Calu3 (cell line): ENCODE measurements at places on chromosomes 11 and 22.

- DNase-seq = no peak
- no peaks in the 10 kb centered on the region for H3K4me1 ChIP-seq
- no peak overlapping the region for H3K4me3 ChIP-seq
- no peak overlapping the region for H3K27ac ChIP-seq
- H3K27me3 ChIP-seq = peaks cover 66% of the 10 kb centered on the region
Observed at GRCh38 chr22:19565382-19566278, 41.4 kb upstream of the CLDN5 start.

DNA sequence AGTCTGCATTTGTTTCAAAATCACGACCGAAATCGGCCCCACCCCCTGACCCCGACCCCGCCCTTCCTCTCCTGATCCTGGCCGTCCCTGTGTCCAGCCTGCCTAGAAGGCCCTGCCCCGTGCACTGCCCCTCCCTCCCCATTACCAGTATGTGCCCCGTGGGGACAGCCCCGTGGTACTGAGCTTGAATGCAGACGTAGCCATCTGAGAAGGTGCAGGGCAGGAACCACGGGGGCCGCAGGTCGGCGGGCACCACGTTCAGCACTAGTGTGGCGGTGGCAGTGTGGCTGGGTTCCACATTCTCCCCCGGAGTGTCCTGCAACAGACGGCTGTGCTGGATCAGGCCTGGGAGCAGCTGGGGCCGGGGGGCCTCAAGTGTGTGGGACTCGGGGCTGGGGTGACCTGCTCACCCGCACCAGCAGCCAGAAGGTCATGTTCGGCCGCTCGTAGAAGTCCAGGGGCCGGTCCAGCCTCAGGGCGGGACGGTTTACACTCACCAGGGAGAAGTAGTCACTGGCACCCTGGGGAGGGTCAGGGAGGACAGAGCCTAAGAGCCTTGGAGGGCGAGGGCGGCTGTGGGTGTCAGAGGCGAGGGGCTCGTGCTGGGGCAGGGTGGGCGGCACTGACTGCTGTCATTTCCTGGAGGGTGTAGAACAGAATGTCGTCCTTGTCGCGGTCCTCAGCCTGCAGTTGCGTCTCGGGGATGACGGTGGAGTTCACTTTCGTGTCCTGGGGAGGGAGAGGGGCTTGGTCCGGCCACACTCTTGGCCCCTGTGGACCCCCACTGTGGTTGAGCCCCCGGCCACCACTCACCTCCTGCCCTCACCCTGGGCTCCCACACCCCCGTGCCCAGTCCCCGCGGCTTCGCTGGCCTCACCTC is 3.6 kb downstream of the CDHR5 start:
- H3K4me3 ChIP-seq = no peak overlapping the region
- H3K4me1 ChIP-seq = peaks cover 10% of the 10 kb centered on the region
- no peak for DNase-seq
- H3K27me3 ChIP-seq = no peaks in the 10 kb centered on the region
- no peak overlapping the region for H3K27ac ChIP-seq

DNA sequence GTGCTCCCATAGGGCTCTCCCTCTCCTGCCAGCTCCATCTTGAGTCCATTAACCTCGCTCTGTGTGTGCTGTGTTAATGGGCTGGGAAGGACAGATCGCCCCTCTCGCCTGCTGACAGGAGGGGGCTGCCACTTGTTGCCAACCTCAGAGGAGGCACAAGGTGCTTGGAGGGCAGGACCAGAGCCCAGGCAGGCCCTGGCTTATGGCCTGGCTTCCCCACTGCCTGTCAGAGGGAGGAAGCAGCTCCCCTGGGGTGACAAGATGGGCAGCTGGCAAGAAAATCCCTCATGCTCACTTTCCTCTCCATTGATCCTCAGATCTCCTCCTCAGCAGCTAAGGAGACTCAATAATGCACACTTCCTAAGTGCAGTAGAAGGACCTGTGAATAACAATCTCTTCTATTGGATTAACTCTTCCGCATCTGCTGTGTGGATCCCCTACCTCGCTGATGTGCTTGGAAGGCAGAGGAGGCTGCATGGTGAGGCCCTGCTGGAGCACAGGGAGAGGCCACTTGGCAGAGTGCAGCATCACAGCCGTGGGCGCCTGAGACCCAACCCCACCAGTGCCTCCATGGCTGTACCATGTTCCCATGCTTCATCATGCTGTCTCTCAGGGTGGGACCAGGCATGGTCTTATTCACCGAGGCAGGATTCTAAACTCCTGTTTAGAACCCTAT is 70.3 kb downstream of the TRIM29 start:
- H3K27me3 ChIP-seq = peaks cover 61% of the 10 kb centered on the region
- H3K4me1 ChIP-seq = no peaks in the 10 kb centered on the region
- H3K27ac ChIP-seq = no peak overlapping the region
- H3K4me3 ChIP-seq = no peak overlapping the region
- no peaks in the 10 kb centered on the region for H3K36me3 ChIP-seq

DNA sequence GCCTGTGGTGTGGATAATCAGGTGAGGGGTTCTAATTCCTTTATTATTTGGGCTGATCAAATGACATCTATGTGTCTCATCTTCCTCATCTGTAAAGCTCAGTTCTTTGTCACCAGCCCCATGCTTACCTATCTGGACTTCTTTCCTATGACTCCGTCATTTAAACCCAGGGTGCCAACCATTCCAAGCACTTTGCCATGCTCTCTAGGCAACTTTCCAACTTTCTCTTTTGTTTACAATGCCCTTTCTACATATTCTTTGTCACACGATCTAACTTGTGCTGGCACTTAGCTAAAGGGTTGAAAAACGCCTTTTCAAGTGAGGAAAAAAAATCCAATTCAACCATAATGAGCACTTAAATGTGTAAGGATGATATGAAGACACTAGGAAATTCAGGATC is 27.9 kb downstream of the EXPH5 start:
- no peak overlapping the region for H3K4me3 ChIP-seq
- H3K27ac ChIP-seq = no peak overlapping the region
- no peaks in the 10 kb centered on the region for H3K27me3 ChIP-seq
- no peaks in the 10 kb centered on the region for H3K4me1 ChIP-seq

GRCh38 chr22:50687829-50688228 is 15.2 kb downstream of the SHANK3 start:
- DNase-seq = no peak
- H3K27ac ChIP-seq = no peak overlapping the region
- no peak overlapping the region for H3K4me3 ChIP-seq
- no peaks in the 10 kb centered on the region for H3K36me3 ChIP-seq
- H3K4me1 ChIP-seq = no peaks in the 10 kb centered on the region

- H3K4me3 ChIP-seq = no peak overlapping the region
- no peak overlapping the region for H3K27ac ChIP-seq
- H3K36me3 ChIP-seq = peaks cover under 1% of the 10 kb centered on the region
- no peak for DNase-seq
Observed at GRCh38 chr11:96061069-96061468, 137.2 kb upstream of the MTMR2 start.

GRCh38 chr11:69012092-69013008 is 696 bp downstream of the MRGPRF start:
- peaks cover 11% of the 10 kb centered on the region for H3K36me3 ChIP-seq
- peaks cover 26% of the 10 kb centered on the region for H3K4me1 ChIP-seq
- H3K27ac ChIP-seq = no peak overlapping the region
- H3K4me3 ChIP-seq = peak overlapping the region; percentile 24

DNA sequence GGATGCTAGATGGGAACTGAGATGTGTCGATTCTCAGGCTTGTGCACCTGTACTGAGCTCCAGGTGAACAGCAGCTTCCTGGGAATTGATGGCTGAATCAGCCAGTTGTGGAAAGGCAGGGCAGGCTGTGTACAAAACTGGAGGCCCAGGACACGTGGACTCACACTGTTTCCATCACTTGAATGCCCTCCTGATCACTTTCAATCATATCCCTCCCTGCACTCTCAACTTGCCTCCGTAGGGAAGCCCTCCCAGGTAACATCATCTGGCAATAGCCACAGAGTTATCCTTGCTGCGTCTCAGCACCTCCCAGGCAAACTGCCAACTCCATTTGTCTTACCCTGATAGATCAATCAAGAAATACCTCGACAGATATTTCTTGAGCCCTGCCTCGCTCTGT is 10.1 kb downstream of the FAM83F start:
- no peak overlapping the region for H3K27ac ChIP-seq
- no peak for DNase-seq
- no peak overlapping the region for H3K4me3 ChIP-seq
- peaks cover 14% of the 10 kb centered on the region for H3K36me3 ChIP-seq
- peaks cover 16% of the 10 kb centered on the region for H3K4me1 ChIP-seq
